Memory B cell (primary cell): ENCODE measurements at places on chromosomes 5 and 9.

GRCh38 chr5:87138091-87138805 lies 129.4 kb upstream of the RASA1 start:
- no peak overlapping the region for H3K27ac ChIP-seq
- no peaks in the 10 kb centered on the region for H3K27me3 ChIP-seq
- no peak for DNase-seq
- peaks cover 2% of the 10 kb centered on the region for H3K36me3 ChIP-seq

DNA sequence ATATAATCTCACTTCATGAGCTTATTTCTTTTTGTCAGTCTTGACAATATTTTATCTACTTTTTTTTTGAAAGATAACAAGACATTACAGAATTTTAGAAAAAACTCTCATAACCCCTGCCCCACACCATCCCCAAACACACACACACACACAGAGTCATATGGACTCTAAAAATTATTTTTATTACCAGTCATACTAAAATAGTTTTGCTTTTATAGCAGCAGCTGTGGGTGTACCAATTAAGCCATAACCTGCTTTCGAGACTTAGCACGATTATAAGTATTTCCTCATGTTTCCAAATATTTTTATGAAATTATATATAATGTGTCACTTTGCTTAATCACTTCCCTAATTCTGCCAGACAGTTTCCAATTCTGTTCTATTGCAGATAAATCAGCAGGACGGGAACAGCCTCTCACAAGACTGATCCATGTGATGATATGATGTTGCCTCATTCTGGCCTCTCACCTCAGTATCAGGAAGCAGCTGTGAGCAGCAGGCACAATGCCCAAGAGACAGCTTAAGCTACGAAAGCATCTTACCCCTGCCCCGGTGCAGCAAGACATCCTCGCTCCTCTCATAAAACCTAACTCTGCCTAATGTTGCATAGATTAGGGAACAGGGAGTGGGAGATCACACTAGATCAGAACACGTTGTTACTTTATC lies 7.0 kb downstream of the PDCL start:
- no peaks in the 10 kb centered on the region for H3K27me3 ChIP-seq
- peak overlapping the region; percentile 76 for H3K27ac ChIP-seq
- H3K36me3 ChIP-seq: peaks cover 11% of the 10 kb centered on the region

- H3K27ac ChIP-seq: no peak overlapping the region
- H3K4me3 ChIP-seq: peak overlapping the region; percentile 2
- no peaks in the 10 kb centered on the region for H3K36me3 ChIP-seq
- peaks cover 4% of the 10 kb centered on the region for H3K4me1 ChIP-seq
- peaks cover 29% of the 10 kb centered on the region for H3K27me3 ChIP-seq
Measured at GRCh38 chr5:1709171-1709803, 90.3 kb downstream of the MRPL36 start.

DNA sequence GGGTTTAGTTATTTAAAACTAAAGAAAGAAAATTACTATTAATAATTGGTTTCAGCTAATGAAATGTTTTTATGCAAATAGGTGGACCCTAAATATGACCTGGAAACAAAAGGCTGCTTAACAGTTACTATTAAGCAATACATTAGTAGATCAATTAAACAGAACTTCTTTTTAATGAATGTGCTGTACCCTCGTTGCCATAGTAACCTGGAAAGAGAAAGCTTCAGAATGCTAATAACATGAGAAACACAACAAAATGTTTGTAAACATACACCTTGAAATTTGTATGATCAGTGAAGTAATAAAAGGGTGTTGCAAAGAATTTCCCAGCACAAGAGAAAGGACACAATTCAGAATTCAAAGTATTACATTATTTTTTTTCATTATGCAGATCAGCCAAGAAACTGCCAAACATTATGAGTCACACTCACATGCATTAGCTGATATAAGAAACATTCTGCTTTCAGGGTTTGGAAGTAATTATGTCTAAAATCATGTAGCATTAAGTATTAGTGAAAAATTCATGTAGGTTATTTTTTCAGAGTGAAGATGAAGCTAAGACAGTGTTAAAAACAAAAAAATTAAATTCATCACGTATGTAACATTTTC lies 348.3 kb downstream of the ISL1 start:
- no peak for DNase-seq
- no peaks in the 10 kb centered on the region for H3K27me3 ChIP-seq
- H3K4me3 ChIP-seq: no peak overlapping the region
- no peak overlapping the region for H3K27ac ChIP-seq
- H3K36me3 ChIP-seq: no peaks in the 10 kb centered on the region

DNA sequence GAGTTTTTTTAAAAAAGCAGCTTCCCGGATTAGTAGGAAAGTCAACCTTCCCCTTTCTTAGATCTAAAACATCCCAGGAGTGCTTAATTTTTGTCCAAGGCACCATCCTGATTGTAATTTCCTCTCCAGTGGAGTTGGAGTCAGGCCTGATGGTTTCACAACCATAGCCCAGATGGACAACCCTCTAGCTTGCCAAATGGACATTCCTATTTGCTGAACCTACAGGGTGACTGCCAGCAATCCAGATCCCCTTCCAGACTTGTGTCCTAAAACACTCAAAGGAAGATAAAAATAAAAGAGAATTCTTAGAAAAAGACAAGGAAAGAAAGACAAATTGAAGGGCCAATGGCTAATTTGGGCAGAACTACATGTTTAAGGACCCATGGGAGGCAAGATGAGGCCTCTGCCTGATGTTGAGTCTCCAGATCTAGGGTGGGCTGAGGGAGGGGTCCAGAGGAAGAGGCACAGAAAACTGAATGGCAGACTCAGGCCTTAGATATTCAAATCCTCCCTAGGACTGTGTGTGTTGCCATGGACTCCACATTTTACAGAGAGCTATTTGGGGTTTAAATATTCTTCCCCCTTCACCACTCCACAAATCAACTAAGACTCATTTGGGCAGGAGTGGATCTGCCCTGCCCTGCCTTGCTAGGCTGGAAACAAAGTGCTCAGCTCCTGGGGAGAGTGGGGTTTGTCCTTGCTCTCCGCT lies 38.5 kb upstream of the SLC44A1 start:
- peaks cover 3% of the 10 kb centered on the region for H3K27me3 ChIP-seq
- no peak overlapping the region for H3K27ac ChIP-seq
- no peak overlapping the region for H3K4me3 ChIP-seq
- peaks cover 1% of the 10 kb centered on the region for H3K36me3 ChIP-seq
- no peak for DNase-seq

DNA sequence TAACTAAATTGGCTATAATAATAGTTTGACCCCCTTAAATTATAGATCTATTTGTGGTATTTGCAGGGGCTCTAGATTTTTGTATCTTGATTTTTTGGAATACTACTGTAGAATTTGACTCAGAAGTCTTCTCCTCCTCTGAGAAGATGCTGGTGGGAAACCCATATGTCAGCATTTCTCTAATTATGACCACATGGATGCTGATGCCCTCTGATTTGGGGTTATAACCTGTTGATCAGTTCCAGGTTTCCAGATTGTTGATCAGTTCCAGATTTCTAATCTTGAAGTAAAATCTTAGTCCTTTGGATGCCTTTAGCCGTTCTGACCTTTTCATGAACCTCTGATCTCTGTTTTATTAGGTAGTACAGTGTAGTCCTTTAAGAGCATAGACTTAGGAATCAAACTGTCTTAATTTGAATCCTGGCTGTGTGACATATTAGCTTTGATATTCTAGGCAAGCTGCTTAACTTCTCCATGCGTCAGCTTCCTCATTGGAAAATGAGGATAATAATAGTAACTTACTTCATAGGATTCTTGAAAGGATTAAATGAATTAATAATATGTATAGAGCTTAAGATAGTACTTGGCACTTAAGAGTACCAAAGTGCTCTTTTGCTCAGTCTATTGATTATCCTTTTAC lies 8.1 kb downstream of the FSD1L start:
- H3K4me3 ChIP-seq: no peak overlapping the region
- peaks cover 16% of the 10 kb centered on the region for H3K36me3 ChIP-seq
- DNase-seq: no peak
- H3K27me3 ChIP-seq: no peaks in the 10 kb centered on the region
- H3K27ac ChIP-seq: no peak overlapping the region

DNA sequence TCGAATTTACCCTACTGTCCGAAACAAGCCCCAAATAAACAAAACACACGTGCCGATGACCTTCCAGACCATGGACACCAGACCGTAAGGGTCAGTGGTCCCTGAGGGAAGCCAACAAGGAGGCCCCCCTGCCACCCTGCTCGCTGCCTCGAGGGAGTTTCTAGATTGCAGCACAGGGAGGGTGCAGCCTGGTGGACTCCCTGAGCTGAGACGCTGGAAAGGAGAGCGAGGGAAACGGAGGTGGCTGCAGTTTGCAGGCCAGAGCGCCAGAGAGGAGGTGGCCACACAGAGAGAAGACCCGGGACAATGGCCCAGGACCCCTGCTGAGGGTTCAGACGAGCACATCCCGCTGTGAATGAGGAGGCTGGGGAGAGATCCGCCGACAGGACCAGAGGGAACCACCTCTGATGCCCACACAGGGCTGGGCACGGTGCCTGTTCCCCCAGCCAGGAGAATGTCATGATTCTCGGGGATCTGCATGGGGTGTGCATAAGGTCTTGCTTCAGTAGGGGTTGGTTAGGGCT lies 48.9 kb downstream of the SLC6A3 start:
- DNase-seq: no peak
- H3K4me3 ChIP-seq: no peak overlapping the region
- peaks cover 2% of the 10 kb centered on the region for H3K36me3 ChIP-seq
- peaks cover 3% of the 10 kb centered on the region for H3K4me1 ChIP-seq
- peaks cover 38% of the 10 kb centered on the region for H3K27me3 ChIP-seq
- H3K27ac ChIP-seq: no peak overlapping the region
